ENCODE measurements at places on chromosomes 7 and 10.

DNA sequence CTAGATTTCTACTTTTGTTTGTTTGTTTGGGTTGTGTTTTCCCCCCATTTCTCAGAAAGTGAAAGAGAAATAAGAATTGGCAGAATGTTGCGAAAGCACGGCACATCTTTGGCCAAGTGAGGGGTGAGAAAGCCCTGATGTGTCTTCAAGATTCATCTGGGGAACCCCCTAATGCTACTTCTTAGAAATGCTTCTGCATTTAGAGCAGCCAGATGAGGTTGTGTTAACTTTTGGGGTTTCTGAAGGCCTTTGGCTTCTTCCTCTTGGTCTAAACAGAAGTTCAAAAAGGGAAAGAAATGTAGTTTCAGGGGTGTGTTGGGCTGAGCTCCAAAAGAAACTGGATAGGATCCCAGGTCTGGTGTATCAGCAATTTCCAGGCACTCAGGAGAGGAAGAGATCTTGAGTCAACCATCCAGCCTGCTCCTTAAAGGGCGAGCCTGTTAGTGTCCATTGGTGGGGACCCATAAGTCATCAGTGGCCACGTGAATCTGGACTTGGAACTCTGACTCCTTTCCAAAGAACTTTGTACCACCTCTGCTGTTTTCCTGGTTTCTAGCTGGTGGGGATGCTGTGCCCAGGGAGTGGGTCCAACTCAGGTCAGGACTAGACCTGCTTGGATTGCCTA lies 6.5 kb downstream of the DUSP5 start:
- no peak for DNase-seq

DNA sequence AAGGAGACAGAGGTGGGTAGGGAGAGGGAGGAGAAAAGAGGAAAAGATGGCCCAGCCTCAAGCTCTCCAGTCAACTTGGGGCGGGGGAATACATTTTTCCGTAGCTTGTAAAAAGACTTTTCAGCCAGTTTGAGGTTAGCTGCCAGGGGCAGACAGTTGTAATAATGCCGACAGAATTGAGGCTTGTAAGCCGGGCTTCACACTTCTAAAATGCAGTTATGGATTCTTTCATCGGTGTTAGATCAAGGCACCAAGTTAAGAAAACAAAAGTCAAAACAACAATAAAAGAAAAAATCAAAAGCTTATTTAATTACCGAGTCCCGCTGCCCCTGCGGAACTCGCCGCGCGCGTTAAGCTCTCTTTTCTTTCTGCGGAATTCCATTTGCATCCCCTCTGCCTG lies 448 bp upstream of the EVX1 start:
- no peak for DNase-seq

GRCh38 chr7:143145-143751 lies 49.1 kb upstream of the FAM20C start:
- DNase-seq, result no peak

DNA sequence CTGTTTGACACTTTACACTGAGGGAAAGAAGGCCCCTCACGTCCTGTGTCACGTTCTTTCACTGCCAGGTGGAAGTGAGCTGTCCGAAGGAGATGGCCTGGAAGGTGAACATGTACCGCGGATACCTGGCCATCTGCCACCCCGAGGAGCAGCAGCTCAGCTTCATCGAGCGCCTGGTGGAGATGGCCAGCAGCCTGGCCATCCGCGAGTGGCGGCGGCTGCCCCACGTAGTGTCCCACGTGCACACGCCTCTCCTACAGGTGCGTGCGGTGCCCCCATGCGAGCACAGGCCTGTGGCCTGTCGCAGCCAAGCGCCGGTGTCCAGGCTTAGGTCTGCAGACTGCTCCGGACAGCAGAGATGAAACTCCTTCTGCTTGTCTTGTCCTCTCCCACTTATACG lies 103.4 kb downstream of the TRRAP start:
- no peak for DNase-seq

GRCh38 chr7:68623030-68623429 lies 975.2 kb upstream of the AUTS2 start:
- DNase-seq, result no peak

GRCh38 chr10:109379186-109379585 lies 544.1 kb downstream of the XPNPEP1 start:
- DNase-seq, result no peak

DNA sequence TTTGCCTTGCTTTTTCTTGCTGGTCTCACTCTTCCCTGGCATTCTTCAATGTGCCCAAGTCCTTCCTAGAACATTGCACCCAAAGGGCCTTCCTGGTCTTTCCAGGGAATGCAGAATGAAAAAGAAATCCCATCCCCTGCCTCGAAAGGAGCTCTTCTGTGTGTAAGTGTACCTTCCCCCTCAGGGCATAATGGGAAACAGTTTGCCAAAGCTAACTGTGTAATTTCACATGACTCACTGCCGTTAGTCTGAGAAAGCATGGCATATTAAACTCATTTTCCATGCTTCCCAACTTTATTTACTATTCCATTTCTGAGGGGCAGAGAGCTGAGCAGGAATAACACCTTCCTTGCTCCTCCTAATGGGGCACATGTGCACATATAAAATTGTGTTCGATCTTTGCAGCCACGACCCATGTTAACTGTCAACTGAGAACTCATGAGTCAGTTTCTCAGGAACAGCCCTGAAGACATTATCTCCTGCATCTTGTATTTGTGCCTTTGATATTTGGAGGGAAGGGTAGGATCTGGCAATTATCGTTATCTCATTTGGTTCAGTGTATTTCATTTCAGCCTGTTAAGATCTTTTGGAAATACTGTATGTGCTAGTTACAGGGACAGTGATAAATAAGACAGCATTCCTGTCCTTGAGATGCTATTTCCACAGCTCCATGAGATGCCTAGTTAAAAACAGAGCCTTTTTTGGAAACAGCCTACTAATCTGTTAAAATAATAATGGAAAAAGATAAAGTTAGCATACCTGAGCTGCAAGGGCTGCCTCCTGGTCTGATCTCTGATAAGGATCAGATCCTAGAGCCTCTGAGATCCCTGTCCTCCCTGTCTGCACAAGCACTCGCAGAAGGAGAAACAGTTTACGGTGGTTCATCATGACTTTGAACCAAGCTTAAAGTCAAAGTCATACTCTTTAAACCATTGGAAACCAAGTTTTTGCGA lies 42.3 kb downstream of the IKZF1 start:
- no peak for DNase-seq

DNA sequence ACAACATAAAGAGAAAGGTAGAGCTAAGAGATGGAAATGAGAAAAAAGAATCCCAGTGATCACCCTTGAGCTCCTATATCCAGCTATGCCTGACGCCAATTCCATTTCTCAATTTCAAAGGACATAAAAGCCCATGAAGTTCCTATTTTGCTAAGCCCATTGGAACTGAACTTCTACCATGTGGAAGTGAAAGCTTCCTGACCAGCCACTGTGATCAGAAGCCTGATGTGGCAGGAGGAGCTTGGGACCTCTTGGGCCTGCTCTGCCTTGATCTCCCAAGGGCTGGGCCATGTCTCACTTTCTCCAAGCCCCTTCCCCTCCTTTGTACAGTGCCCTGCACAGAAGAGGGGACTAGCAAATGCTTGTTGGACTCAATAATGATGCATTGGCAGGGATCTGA lies 52.7 kb downstream of the PRLHR start:
- no peak for DNase-seq

- no peak for DNase-seq
Observed at GRCh38 chr10:19782430-19783089, 33.7 kb upstream of the PLXDC2 start.

- no peak for DNase-seq
Observed at GRCh38 chr7:15753887-15754579, 67.5 kb upstream of the MEOX2 start.

DNA sequence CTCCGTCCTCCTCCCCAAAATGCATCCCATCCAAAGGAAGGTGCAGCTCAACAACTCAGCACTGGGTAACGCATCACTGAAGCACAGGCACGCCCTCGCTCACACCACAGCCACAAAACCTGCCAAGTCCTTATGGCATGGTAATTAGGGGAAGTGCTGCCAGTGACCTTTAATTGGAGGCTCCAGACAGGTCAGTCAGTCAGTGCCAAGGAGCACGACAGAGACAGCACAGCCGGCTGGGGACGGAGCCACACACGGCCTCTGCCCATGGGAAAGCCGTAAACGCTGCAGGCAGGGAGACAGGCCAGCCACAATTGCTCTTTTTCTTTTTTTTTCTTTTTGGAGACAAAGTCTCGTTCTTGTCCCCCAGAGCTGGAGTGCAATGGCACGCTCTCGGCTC lies 146.5 kb downstream of the MAD1L1 start:
- DNase-seq, result no peak

DNA sequence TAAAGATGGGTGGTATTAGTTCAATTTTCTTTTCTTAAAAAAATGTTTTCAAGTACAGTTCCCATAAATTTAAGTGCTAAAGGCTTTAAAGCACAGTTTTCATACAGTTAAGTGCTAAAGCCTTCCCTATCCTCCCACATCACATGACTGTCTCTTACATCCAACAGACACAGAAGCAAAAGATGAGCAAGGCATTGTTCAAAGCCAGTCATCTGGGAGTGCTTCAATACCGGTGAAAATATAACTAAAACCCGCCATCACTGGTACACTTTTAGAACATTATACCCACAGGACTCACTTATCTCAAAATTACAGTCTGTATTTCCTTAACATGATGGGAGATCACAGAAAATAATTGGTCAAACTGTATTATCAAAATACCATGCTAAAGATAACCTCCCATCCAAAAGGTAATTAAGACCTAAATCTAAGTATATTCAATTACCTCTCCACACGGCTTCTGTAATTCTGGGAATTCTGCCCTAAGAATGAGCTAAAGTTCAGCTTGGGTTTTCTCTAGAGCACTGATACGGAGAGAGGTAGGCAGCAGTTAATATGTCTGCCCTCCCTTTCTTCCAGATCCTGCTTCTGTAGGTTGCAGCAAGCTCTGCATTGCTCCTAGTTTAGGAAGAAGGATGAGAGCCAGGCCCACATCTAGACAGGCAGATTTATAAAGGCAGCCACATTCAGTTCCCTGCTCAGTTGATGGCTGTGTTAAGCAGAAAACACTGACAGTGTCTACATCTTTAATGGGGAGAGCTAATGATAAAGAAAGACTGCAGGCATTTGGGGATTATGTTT lies 474.8 kb upstream of the PFKP start:
- no peak for DNase-seq

- no peak for DNase-seq
Observed at GRCh38 chr10:118300320-118300719, 41.8 kb downstream of the FAM204A start.

DNA sequence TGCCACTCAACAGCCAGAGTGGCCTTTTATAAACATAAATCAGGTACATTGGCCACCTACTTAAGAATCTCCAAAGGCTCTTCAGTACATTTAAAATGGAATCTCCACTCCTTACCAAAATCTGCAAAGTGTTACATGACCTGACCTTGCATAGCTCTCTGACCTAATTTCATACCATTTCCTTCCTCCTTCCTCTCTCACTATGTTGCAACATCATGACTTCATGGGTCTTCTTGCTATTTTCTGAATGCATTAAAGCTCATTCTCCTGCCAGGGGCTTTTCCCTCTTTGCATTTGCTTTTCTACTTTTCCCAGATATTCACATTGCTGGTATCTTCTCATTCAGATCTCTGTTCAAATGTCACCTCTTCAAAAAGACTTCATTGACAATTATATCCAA lies 22.1 kb upstream of the PPP1R17 start:
- DNase-seq, result no peak

DNA sequence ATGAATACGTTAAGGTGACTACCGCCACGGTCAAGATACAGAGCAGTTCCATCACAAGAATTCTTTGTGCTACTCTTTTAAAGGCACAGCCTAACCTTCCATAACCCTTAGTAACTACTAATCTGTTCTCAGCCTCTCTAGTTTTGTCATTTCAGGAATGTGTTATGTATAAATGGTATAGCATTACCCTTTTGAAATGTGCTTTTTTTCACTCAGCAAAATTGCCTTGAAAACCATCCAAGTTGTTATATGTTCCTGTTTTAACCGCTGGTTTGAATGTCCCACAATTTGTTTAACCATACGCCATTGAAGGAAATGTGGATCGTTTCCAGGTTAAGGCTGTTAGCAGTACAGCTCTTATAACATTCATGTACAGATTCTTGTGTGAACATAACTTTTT lies 32.0 kb downstream of the WAC start:
- DNase-seq, result no peak

DNA sequence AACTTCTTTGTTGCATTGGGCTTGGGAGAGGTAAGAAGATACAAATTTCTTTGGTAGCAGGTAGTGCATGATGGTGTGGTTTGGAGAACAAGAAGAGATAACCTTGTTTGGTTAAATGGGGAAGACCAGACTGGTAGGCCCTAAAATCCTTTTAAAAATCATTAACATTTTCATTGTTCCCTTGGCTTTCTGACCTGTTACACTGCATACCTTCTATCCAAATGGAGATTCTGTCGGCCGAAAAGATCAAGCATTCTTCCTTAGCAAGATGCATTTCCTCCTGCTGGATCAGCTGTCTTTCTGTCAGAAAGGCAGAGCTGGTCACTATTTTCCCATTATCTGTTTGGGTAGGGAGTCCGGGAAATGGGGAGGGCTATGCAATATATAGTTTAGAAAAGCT lies 33.7 kb downstream of the AGK start:
- DNase-seq, result no peak

DNA sequence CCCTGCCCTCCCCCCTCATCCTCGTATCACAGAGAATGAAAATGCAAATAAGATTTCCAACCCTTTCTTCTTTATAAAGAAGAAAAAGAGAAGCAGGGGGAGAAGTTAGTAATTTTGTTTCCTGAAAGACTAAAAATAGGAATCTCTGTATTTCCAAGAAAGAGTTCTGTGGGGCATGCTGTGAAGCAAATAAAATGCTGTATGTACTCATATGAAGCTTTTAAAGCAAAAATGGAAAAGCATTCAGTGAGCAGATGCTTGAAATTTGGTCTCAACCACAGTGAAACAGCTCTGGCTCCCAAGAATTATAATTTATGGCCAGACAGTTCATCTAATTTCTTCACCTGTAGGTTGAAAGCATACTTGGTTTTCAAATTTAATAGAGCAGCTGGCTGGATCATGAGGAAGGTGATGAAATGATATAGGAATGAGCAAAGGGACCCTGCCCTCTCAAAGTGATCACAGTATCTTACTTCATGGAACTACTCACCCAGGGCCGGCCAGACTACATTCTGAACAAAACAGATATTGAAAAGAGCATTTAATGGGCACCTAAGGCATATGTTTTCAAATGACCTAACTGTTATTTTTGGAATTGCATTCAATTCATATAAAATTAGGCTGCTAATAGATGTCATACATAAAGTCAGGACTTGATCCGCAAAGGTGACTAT lies 31.4 kb downstream of the SVIL start:
- DNase-seq, result no peak

- no peak for DNase-seq
Observed at GRCh38 chr7:90613088-90613498, 17.0 kb downstream of the CDK14 start.

Data from NCI-H1694 (cell line).